ENCODE measurements at places on chromosomes 3 and 15. TPM values are rescaled to one million over a fixed set of nuclear protein-coding genes. Genes with fewer than 3 reads are reported as not detected.

HEG1 gene
- total RNA-seq: 54.7 TPM

NOX5 gene
- 0.45 TPM for total RNA-seq

SLC30A4 gene
- total RNA-seq: 7.5 TPM

- no peaks in the 10 kb centered on the region for H3K4me1 ChIP-seq
- no peak overlapping the region for H3K4me3 ChIP-seq
- no peaks in the 10 kb centered on the region for H3K36me3 ChIP-seq
- H3K27me3 ChIP-seq: no peaks in the 10 kb centered on the region
- DNase-seq: no peak
- no peak overlapping the region for H3K27ac ChIP-seq
Measured at GRCh38 chr15:87144775-87145174, 1065.1 kb downstream of the AGBL1 start.

DNA sequence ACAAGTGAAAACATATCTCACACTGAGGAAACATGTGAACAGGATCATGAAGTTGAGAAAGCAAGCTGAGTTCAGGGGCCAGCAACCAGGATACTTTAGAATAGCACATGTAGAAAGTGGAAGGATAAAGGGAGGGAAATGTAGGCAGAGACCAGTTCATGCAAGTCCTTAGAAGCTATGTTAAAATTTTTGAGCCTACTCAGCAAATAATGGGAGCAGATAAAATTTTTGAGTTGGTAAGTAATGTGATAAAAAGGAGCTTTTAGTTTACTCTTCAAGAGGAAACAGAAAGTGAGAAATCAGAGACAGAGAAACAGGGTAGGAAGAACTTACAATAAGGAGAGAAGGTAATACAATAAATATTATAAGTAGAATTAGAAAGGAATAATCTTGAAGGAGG is 105.6 kb upstream of the ZBTB20 start:
- H3K27me3 ChIP-seq: no peaks in the 10 kb centered on the region
- no peaks in the 10 kb centered on the region for H3K4me1 ChIP-seq
- DNase-seq: no peak
- H3K27ac ChIP-seq: no peak overlapping the region
- no peaks in the 10 kb centered on the region for H3K36me3 ChIP-seq

DNA sequence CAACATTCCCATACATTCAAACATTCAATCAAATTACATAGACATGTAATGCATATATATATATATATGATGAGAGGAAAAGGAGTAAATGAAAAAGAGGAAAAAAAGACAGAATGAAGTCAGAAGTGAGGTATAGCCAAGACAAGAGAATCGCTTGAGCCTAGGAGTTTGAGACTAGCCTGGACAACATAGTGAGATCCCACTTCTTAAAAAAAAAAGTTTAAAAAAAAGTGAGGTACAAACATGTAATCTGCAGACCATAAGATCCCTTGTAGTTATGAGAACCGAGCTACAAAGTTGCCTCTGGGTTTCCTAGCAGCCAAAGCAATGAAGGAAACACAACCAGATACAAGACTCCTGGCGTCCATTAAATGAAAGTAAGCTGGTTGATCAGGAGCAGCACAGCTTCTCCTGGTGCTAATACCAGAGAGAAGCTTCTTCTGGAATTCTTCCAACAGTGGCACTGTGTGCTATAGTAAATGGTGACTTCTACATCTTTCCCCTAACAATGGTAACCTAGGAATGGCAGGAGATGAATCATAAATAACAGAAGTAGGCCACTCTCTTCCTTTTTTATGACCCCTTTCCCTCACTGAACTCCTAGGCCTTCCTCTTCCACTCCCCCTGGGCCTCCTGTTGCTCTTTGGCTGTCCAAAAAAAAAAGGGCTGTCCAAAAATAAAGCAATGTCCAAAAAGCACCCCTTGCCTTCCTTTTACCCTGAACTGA is 3.5 kb downstream of the KCNMB3 start:
- DNase-seq: no peak
- no peak overlapping the region for H3K4me3 ChIP-seq
- no peaks in the 10 kb centered on the region for H3K4me1 ChIP-seq
- no peaks in the 10 kb centered on the region for H3K36me3 ChIP-seq
- H3K27me3 ChIP-seq: no peaks in the 10 kb centered on the region

GRCh38 chr3:191068946-191069813 is 129.9 kb upstream of the OSTN start:
- H3K4me3 ChIP-seq: no peak overlapping the region
- no peak overlapping the region for H3K27ac ChIP-seq
- no peaks in the 10 kb centered on the region for H3K27me3 ChIP-seq
- H3K36me3 ChIP-seq: no peaks in the 10 kb centered on the region
- no peaks in the 10 kb centered on the region for H3K4me1 ChIP-seq
- DNase-seq: no peak

DNA sequence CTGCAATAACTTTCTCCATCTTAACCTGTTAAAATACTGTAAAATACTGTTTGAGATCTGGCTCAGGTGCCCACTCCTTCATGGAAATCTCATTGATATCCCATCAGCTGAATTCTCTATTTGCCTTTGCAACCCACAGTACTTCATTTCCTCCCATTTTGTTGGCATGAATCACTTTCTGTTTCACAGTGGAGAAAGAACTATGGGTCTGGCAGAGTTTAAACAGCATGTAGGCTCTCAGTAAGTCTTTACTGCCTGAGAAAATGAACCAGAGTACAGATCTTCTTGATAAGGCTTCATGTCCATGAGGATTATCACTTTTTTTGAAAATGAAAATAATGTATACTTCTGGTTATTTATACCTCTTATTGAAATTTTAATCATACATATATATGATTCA is 245.9 kb downstream of the NAALADL2 start:
- no peaks in the 10 kb centered on the region for H3K4me1 ChIP-seq
- H3K27ac ChIP-seq: no peak overlapping the region
- H3K4me3 ChIP-seq: no peak overlapping the region
- H3K36me3 ChIP-seq: no peaks in the 10 kb centered on the region
- no peaks in the 10 kb centered on the region for H3K27me3 ChIP-seq
